Upper lobe of right lung (tissue), 1 donor: ENCODE measurements at places on chromosomes 2 and 18.

DNA sequence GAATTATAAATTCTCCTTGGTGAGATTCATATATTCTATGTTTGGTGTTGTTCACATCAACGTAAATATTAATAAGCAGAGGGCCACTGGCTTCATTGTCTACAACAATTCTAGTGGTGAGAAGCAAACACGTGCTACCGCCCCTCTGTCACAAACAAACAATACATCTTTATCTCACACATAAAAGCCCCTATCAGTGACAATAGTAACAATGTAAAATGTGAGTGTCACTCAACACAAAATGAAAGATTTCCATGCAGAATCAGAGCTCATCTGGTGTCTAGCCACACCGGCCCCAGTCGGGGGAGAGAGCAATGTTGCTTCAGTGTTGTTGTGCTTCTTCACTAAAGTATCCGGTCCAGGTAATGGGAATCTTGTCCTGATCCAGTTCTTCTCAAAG is 932.6 kb downstream of the SOCS6 start:
- no peak for DNase-seq

GRCh38 chr2:234502285-234502918 is 5.5 kb upstream of the ARL4C start:
- DNase-seq = no peak

GRCh38 chr2:22329211-22330154 is 1055.5 kb upstream of the KLHL29 start:
- no peak for DNase-seq

DNA sequence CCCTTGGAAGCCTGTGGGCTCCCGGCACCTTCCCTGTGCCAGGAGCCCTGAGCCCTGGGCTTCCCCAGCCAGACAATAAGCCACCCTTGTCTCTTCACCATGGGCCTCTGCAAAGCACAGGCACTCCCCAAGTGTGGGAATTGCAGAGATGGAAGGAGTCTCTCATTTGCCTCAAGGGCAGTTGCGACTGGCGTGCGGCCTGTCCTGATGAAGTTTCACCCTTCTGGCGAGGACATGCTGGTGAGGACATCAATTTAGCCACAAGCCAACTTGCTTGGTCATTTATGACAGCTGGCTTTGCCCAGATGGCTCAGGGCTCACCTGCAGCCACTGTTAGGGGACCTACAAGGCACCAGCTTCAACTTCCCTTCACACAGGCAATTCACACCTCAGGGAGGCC is 180.2 kb downstream of the ANAPC1 start:
- DNase-seq = no peak

- DNase-seq = no peak
These were observed 157.4 kb upstream of the RGPD4 start for GRCh38 chr2:107669335-107669734.

GRCh38 chr2:105237045-105237765 is 4.3 kb upstream of the GPR45 start:
- no peak for DNase-seq

GRCh38 chr2:215887303-215887702 is 126.0 kb downstream of the MREG start:
- no peak for DNase-seq

- DNase-seq = no peak
These were observed 274.4 kb upstream of the SLC14A2 start for GRCh38 chr18:45340884-45341283.

GRCh38 chr2:71853858-71854257 is 293.8 kb downstream of the CYP26B1 start:
- DNase-seq = no peak

- no peak for DNase-seq
These were observed 96.2 kb downstream of the CABLES1 start for GRCh38 chr18:23231340-23232021.

- DNase-seq = no peak
These were observed 23.5 kb downstream of the GPD2 start for GRCh38 chr2:156459720-156460119.

DNA sequence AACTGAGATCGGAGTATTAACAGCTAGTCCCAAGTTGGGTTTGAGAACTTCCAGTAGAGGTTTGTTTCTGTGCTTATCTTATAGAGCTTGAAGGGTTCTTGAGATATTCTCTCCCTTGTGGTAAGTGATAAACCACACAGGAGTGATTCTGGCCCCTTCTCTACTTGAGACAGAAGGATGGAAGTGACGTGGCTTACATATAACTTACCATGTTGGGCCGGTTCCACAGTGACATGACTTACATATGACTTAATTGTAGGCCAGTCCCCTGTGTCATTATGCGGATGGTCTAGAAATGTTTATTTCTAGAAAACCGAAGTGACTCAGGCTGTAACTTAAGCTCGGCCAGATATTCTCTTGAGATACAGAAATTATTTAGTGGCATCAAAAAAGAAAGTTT is 62.7 kb downstream of the TRAPPC12 start:
- no peak for DNase-seq
